ENCODE measurements at places on chromosomes 5 and 9.

DNA sequence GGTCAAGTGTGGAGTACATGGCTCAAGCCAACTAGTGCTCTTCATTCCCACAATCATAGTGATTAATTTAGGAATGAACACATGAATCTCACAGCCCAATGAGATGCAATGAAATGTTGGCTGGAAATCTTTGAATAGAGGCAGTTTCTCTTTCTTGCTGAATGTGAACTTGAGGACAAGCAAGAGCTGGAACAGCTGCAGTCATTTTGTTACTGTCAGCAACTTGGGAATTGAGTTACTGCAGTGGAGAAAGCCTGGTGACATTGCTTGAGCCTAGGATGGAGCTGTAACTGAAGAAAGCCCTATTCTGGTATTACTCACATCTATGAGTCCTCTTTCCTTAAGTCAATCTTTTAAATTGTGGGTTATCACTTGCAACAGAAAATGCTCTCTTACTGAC is 62.3 kb downstream of the YIPF5 start:
- DNase-seq: no peak

GRCh38 chr5:145824040-145824439 is 11.1 kb downstream of the PRELID2 start:
- DNase-seq: no peak

DNA sequence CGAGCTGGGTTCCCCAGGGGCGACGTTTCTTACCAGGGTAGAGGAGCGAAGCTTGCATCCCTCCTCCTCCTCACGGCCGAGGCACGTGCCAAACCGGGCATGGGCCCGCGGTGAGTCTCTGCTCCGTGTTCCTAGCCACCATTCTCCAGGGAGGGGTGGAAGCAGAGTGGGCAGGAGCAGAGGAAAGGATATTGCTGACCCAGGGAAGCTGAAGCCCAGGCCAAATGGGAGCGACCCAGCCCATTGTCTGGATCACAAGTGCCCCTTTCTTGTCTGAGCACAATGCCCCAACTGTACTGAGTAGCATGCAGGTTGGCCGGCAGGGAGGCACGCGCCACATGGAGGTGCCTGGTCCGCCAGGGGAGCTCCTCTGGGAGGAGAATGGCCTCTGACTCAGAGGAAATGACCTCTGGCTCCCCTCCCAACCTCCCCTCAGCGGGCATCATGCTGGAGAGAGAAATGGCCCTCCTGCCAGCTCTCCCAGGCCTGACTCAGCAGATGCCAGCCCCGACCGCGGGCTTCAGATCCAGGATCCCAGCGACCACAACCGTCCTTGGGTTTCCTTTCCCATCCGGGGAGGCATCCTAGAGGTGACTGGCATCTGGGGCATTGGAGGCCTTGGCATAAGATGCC is 1.1 kb downstream of the PRR7 start:
- DNase-seq: no peak

DNA sequence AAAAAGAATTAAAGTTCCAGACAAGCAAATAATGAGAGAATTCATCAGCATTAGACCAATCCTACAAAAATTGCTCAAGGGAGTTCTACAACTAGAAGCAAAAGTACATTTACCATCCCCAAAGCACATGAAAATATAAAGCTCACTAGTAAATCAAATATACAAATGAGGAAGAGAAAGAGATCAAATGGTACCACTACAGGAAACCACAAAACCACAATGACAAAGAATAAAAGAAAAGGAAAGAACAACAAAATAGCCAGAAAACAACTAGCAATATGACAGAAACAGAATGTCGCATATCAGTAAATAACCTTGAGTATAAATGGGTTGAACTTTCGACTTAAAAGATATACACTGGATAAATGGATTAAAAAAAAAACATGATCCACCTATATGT is 739.0 kb downstream of the DTWD2 start:
- no peak for DNase-seq

DNA sequence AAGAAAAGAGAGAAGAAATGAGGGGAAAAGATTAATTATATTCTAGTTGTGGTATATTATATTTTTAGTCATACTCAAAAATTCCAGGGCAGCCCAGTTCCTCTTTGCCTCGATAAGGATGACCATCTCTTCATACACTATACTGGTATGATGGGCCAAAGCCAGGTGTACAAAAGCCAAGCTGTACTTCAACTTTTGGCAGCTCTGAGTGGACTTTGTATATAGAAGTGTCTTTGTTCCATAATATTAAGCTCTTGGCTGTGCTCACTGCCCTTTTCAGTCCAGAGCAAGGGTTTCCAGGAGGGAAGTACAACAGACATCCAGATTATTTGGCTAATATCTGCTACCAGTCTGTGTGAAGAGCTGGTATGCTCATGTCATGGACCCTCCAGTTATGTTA is 934.3 kb upstream of the CDH10 start:
- DNase-seq: no peak

GRCh38 chr9:132559711-132560110 is 22.7 kb upstream of the BARHL1 start:
- no peak for DNase-seq

All from stimulated activated CD4-positive, alpha-beta T cell treated with anti-CD3 and anti-CD28 coated beads, TNF-alpha, amount 100 ng/mL, for 4 hours (primary cell).